ENCODE measurements at places on chromosomes 3 and 15. TPM values are rescaled to one million over a fixed set of nuclear protein-coding genes. Genes with fewer than 3 reads are reported as not detected.

GRCh38 chr3:10180738-10181295 lies 16.1 kb downstream of the IRAK2 start:
- peaks cover 11% of the 10 kb centered on the region for H3K36me3 ChIP-seq
- H3K27me3 ChIP-seq, result no peaks in the 10 kb centered on the region
- peaks cover 38% of the 10 kb centered on the region for H3K4me1 ChIP-seq

The VGLL3 gene
- not detected for total RNA-seq

The HCLS1 gene
- total RNA-seq, result 297 TPM

GRCh38 chr3:158769952-158770740 lies 31.7 kb upstream of the MFSD1 start:
- H3K36me3 ChIP-seq, result no peaks in the 10 kb centered on the region
- H3K4me3 ChIP-seq, result no peak overlapping the region
- no peak for DNase-seq
- no peaks in the 10 kb centered on the region for H3K27me3 ChIP-seq

The TTLL13 gene
- 0.36 TPM for total RNA-seq

The ZNF501 gene
- 3.2 TPM for total RNA-seq

DNA sequence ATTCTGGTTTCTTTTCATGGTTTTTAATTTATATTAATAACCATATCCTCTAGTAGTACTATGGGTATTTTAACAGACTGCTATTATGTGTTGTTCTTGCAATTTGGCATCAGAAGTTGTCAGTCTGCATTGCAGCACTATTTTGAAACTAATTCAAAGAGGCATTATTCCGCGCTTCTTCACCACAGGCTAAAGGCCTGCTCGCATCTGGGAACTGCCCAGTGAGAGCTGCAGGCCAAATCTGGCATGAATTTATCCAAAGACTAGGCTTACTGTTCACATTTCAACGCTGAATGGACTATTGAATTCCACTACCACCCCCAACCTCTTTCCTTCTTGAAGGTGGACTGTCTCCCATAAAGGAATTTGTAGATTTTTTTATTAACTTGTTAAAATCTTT lies 310.4 kb upstream of the NR2F2 start:
- H3K4me1 ChIP-seq, result no peaks in the 10 kb centered on the region
- peaks cover 6% of the 10 kb centered on the region for H3K36me3 ChIP-seq
- no peak for DNase-seq
